ENCODE measurements at places on chromosomes 2 and 18.
A peak's percentile ranks its signal among the peaks of the same experiment; 100 is the strongest.

DNA sequence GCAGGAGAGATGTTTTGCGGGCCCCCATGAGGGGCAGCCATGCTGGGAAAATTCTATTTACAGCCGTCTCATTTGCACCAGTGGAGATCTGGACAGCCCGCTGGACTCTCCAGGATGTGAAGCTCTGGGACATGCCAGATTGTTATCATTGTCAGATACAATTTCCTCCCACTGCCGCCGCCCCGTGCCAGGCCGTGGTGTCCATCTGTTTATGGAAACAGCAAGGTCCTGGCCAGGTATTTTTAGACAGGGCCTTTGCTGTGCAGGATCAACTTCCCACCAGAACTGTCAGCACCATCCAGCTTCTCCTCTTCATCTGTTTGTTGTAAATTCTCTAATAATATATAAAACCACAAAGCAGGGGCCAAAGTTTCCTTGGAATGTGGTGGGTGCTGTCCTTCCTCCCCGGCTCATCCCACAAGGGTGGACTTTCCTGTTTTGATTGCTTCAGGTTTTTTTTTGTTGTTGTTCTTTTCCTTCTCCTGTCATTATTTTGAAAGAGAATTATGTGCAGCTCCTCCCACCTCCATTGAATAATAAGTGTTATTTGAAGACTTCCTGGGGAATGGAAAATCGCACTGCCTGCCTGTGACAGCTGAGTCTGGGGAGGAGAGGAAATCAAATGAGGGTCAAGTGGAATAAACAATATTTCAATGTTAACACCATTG is 398.1 kb downstream of the TNS1 start:
- DNase-seq = no peak

DNA sequence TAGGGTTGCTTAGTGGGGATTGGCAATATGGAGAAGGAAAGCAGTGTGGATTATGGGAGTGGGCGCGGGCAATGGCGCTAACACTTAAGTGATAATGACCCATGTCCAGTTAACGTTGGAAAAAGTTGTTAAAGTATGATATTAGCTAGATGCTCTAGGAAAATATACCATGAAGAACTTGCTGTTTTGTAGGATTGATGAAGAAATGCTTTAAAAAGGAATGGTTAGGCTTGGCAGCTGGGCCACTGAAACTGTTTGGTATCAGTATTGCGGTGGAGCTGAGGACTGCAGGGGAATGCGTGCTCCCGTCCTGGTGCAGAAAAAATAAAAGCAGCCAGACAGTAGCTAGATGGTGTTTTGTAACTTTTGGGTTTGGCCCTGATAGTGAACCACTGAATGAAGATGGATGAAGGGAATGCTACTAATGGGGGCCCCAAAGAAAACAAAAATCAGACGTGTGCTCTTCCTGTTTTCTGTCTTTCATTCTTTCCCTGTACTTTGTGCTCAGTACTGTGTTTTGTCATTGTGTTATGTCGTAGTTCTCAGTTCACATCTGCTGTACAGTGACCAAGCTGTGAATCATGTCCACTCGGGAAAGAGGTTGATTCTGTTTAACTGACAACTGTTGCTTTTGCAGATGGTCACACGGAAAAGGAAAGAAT is 999 bp downstream of the INSIG2 start:
- DNase-seq = no peak

GRCh38 chr2:167462379-167462778 is 574.1 kb downstream of the XIRP2 start:
- no peak for DNase-seq

DNA sequence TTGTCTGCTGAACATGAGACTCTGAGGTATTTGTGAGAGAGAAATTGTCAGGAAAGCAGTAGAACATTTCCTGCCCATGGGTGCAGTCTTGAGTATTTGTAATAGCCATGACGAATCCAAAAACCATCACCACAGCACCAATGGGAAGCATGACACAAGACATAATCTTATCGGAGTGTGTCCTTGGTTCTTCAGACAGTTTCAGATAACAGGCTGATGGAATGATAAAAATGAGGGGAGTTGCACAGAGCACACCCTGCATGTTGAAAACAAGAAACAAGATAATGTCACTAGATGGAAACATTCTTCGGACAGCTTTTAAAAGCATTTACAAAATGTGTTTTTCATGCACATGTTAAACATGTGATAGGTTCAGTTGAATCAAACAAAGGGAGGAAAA is 56.9 kb downstream of the SLC38A11 start:
- no peak for DNase-seq

DNA sequence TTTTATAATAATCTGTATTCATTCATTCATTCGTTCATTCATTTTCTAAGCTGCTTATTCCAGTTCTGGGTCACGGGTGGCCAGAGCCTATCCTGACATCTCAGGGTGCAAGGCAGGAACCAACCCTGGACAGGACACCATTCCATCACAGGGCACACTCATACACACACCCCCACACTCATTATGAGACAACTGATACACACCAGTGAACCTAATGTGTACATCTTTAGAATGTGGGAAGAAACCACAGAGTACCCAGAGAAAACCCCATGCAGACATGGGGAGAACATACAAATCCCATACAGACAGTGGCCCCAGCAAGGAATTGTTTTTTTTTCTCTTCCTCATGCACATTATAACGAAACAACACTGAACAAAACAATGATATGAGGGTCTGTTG is 54.7 kb downstream of the RTN4 start:
- no peak for DNase-seq

- no peak for DNase-seq
Observed at GRCh38 chr2:152369176-152369860, 34.3 kb downstream of the FMNL2 start.

GRCh38 chr2:188788621-188789020 is 185.6 kb upstream of the COL3A1 start:
- DNase-seq = peak; percentile 57
